ENCODE measurements at places on chromosomes 5 and 9.

GRCh38 chr5:65062469-65063083 is 293.8 kb downstream of the CWC27 start:
- no peak for DNase-seq

- no peak for DNase-seq
These were observed 22.4 kb upstream of the FREM1 start for GRCh38 chr9:14932641-14933040.

DNA sequence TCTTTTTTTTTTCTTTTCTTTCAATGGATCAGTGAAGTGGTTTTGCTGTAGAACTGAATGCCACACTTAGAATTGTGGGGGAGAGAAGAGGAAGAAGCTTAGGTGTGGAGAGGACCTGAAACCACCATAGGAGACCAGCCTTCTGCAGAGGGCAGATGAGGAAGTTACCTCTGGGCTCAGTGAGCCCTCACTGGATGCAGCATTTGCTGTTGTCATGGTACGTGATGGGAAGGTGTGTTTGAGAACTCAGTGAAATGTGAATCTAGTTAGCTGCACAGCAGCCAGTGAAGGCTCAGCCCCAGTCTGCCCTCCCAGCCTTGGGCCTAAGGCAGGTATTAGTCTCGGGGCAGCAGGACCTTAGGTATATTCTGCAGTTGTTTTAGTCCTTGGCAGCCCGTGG is 17.5 kb downstream of the CYFIP2 start:
- DNase-seq, result no peak

- DNase-seq, result no peak
These were observed 120.0 kb downstream of the TRIO start for GRCh38 chr5:14263113-14263512.

GRCh38 chr5:53971551-53971950 is 338.8 kb downstream of the ARL15 start:
- no peak for DNase-seq

GRCh38 chr9:111301195-111301594 is 28.8 kb downstream of the OR2K2 start:
- DNase-seq, result no peak

DNA sequence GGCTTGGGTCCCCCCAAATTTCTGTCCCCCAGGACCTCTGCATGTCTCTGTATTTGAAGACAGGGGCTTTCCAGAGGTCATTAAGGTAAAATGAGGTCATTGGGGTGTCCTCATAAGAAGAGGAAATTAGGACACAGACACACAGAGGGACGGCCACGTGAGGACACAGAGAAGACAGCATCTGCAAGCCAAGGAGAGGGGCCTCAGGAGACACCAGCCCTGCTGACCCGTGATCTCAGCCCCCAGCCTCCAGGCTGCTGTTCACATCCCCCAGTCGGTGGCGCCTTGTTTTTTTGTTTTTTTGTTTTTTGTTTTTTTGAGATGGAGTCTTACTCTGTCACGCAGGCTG is 1.2 kb upstream of the CCDC183 start:
- no peak for DNase-seq

DNA sequence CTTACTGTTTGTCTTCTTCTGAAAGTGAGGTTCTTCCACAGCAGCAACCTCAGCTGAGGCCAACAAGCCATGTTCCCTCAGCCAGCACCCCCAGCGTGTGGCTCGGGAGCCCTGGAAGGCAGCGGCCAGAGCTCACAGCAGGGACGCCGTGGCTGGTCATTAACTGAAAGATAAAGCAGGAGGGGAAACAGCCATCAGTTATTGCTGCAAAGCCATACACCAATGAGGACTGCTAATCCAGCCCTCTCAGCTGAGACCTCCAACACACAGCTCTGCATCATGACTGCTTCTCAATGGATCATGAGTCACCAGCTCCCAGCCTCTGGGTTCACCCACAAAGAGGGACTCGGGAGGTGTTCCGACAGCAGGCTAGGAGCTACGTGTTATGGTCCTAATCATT is 24.3 kb downstream of the ABCA1 start:
- DNase-seq, result no peak

- DNase-seq, result no peak
These were observed 2.0 kb downstream of the CTNNAL1 start for GRCh38 chr9:109011231-109011671.

GRCh38 chr5:109281136-109281690 is 128.6 kb downstream of the PJA2 start:
- no peak for DNase-seq

DNA sequence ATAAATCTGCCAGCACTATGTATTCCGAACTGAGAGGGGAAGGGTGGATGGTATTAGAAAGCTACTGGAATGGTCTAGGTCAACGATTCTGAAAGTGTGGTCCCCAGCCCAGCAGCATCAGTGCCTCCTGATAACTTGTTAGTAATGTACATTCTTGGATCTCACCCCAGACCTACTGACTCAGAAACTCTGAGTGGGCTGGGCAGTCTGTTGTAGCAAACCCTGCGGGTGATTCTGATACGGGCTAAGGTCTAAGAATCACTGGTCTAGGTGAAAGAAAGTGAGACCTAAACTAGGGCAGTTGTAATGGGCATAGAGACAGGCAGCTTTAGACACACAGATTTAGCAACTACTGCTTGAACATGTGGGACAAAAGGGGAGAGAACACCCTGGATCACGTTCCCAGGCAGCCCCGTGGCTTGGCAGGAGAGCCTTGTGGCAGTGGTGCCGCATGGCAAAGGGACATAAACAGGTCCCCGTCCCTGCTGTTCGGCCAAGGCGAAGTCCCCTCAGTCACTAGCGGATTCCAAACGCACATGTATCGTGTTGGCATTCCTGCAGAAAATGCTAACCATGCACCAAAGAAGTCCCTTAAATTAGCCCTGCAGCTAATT is 216.3 kb downstream of the TTLL11 start:
- DNase-seq, result no peak

- DNase-seq, result no peak
These were observed 143.4 kb downstream of the HINT1 start for GRCh38 chr5:131021646-131022045.

- DNase-seq, result no peak
These were observed 212.1 kb upstream of the NUDT12 start for GRCh38 chr5:103774721-103775120.

DNA sequence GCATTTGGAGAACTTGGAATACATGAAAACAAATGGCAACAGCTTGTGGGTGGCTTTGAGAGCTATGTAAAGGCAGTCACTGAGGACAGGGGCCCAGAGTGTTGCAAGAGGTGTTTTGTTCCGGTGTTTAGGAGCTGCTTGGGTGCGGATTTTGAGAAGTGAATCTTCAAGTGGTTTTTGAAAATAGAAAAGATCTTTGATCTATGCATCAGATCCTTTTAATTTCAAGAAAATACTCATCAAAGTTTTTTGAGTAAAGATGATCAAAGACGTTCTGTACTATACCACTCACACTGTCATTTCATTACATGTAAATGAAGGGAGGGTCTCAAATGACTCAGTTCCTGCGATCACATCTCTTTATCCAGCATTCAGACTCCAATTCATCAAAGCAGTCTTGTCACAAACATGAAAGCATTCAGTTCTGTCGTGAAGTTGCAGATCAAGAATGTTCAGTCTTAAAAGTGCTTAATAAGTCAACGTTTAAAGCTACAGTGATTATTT is 112.5 kb downstream of the WDR41 start:
- peak; percentile 41 for DNase-seq

DNA sequence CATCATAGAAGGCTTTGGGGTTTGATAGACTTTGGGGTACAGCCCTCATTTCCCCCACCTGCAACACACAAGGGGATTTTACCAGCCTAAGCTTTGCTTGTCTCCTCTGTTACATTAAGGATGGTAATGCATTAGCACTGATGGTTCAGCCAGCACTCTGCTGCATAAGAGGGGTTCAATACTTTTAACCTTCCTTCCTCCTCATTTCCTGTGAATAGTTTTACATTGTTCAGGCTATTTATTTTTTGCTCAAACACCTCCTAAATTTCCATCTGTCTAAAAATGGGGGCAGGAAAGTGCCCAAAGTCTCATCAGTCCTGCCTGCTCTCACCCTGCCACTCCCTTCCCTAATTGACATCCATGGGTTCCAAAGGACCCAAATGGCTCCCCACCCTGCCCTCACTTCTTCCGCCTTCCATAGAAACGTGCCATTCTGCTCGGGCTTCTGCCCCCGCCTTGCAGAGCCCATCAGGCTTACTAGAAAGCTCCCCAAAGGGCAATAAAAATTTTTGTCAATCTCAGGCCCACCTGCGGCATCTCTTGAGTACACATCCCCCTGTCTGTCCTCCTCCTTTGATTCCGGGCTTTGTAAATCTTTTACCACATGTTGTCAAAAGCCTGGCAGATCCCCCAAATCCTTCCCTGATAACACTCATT is 239.5 kb upstream of the SLC24A2 start:
- DNase-seq, result no peak

- no peak for DNase-seq
These were observed 189.8 kb upstream of the MAP3K1 start for GRCh38 chr5:56625541-56625940.

DNA sequence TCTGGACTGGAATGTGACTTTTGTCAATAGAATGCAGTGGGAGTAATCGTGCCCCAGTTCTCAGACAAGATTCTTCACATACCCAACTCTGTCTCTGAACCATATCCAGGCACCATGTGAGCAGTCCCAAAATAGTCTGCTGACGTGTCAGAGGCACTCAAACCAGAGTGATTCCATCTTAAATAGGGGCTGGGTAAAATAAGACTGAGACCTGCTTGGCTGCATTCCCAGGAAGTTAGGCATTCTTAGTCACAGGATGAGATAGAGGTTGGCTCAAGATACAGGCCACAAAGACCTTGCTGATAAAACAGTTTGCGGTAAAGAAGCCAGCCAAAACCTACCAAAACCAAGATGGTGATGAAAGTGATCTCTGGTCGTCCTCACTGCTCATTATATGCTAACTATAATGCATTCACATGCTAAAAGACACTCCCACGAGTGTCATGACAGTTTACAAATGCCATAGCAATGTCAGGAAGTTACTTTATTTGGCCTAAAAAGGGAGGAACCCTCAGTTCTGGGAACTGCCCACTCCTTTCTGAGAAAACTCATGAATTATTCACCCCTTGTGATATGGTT is 16.9 kb upstream of the PLCXD3 start:
- DNase-seq, result no peak

GRCh38 chr9:106859957-106860720 is 2.8 kb upstream of the ZNF462 start:
- no peak for DNase-seq

DNA sequence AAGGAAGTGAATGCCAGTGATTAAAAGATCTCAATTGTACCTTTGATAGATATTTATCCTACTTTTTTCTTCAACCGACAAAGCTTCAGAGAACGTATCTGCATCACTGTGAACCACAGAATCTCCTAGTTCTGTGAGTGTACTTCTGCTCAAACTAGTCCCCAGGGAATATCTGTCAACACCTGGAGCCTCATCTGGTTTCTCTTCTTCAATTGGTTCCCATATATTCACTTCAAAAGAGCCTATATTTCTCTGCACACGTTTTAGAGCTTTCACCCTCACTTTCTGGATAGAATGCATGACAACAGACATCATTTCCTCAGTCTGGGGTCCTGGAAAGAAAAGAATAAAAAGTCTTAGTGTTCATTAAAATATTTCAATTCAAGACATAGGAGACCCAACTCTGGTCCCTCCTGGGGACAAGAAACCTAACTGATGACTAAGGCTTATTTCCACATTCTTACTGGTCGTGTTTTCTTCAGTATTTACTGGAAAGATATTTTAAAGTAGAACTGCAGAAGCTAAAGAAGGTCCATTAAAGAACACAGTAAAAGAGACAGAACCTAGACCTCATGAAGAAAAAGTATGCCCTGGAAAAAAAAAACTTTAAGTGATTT is 64.3 kb downstream of the CPLANE1 start:
- DNase-seq, result no peak

DNA sequence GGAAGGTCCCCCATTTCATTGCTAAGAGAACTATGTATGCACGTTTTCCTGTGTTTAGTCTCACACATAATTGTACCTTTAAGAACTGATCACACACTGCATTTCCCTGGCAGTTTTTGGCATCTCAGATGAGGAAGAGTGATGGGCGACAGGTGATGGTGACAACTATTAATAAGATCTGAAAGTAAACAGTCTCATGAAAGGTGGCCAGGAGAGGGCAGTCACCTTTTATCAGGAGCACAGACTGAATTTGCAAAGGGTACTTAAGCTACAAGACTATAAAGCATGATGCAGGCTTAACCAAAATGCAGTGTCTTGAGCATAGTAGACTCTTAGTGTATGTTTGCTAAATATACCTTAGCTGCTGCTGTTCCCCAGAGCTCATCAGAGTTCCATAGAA is 91.5 kb downstream of the GHR start:
- DNase-seq, result no peak

- no peak for DNase-seq
These were observed 6.0 kb downstream of the KIAA1191 start for GRCh38 chr5:176355400-176356178.

- DNase-seq, result no peak
These were observed 792.8 kb upstream of the NUDT12 start for GRCh38 chr5:104355350-104355749.

GRCh38 chr5:158786390-158786789 is 313.3 kb downstream of the EBF1 start:
- no peak for DNase-seq

GRCh38 chr9:128034821-128035652 is 32.1 kb downstream of the NAIF1 start:
- peak; percentile 54 for DNase-seq

DNA sequence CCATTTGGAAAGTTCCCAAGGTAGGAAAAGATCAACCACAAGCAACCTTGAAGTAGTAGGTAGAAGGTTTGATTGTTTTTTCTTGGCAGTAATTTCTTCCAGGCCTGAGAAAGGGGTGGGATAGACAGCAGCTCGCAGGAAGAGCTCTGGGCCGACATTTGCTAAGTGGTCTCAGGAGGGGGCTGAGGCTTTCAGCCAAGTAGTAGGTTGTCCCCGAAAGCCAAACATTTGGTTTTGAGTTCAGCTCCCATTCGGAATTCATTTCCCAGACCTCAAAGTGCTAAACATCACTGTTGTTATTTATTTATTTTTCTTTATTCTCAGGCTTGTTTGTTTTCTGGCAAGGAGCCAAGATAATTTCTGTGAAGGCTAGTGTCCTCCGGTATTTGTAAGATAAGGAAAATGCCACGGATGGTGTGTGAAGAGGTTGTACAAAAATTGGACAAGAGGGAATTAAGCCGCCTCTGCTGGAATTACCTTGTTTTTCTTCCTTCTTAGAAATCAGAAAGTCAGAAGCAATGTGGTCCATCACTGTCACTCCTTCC is 112.1 kb downstream of the KIF4B start:
- no peak for DNase-seq

DNA sequence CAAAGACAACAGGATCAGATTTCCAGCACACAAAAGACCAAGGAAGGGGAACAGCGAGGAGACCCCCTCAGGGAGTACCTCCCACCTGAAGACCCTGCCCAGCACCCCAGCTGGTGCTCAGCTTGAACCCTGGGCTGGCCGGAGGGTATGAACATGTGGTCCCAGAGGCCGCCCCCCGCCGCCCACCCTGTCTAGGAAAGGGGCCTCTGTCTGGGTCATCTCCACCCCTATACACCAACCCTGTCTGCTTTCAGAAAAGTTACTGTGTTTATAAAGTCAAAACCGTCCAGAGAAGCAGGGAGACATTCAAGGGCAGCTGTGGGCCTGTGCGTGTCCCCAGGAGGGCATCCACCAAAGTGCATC is 72.2 kb downstream of the ADAMTS2 start:
- DNase-seq, result no peak

All from activated CD4-positive, alpha-beta T cell treated with anti-CD3 and anti-CD28 coated beads for 24 hours (primary cell).